ENCODE measurements at places on chromosomes 1 and 21. TPM values are rescaled to one million over a fixed set of nuclear protein-coding genes. Genes with fewer than 3 reads are reported as not detected.

- DNase-seq, result no peak
Measured at GRCh38 chr1:93483606-93484005, 35.7 kb downstream of the FNBP1L start.

DNA sequence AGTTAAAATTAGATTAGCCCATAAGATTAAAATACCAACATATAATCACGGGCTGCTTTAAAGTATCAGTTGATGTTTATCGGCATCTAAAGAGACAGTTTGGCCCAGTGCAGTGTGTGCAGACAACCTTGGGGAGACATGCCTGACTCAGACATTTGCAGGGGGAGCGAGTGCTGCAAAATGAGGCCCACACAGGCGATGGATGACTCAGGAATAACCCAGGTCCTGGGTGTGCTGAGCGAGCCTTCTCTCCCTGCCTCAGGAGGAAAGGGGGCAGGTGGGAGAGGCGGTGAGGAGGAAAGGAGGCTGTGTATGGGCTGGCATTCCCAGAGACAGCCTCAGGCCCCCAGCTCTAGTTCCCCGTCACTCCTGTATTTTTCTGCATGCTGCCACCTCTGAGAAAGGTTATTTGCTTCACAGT is 9.0 kb downstream of the SLC9A1 start:
- DNase-seq, result peak; percentile 83

DNA sequence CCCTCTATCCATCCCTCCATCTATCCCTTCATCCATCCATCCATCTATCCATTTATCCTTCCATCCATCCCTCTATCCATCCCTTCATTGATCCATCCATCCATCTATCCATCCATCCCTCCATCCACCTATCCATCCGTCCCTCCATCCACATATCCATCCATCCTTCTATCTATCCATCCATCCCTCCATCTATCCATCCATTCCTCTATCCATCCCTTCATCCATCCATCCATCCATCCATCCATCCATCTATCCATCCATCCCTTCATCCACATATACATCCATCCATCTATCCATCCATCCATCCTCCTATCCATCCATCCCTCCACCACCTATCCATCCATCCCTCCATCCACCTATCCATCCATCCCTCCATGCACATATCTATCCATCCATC is 23.6 kb downstream of the MATN1 start:
- DNase-seq, result no peak

- DNase-seq, result peak; percentile 82
Measured at GRCh38 chr1:157105988-157106812, 6.6 kb upstream of the ETV3L start.

S100A9 gene
- total RNA-seq, result 525 TPM

RRP1 gene
- 14.3 TPM for total RNA-seq

CCDC185 gene
- total RNA-seq, result not detected

ASCL5 gene
- total RNA-seq, result not detected

GNAT2 gene
- total RNA-seq, result not detected

Data from posterior vena cava (tissue), 2 donors.